Stimulated activated CD8-positive, alpha-beta memory T cell treated with anti-CD3 and anti-CD28 coated beads, Interleukin-4, amount 100 ng/mL, for 4 hours (primary cell): ENCODE measurements at places on chromosomes 7 and 10.

- DNase-seq, result no peak
Measured at GRCh38 chr10:132168571-132169030, 18.1 kb upstream of the DPYSL4 start.

- no peak for DNase-seq
Measured at GRCh38 chr10:71772832-71773220, 494 bp downstream of the VSIR start.

DNA sequence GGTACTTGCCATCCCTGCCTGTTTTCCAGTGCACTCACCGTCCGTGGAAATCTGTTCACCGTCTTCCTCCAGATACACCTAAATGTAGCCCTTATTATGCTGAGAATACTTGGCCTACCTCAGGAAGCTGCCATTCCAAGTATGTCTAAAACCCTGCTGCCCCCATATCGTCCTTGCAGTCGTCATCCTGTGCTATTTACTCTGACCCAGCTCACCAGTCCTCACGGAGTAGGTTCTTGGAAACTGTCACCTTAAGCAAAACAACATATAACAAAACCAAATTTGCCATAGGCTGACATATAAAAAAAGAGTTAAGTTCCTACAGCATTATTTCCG lies 880 bp upstream of the PIP4K2A start:
- no peak for DNase-seq

- DNase-seq, result no peak
Measured at GRCh38 chr7:100623951-100624824, 11.8 kb downstream of the MOSPD3 start.

- no peak for DNase-seq
Measured at GRCh38 chr7:42174391-42174912, 62.6 kb downstream of the GLI3 start.

DNA sequence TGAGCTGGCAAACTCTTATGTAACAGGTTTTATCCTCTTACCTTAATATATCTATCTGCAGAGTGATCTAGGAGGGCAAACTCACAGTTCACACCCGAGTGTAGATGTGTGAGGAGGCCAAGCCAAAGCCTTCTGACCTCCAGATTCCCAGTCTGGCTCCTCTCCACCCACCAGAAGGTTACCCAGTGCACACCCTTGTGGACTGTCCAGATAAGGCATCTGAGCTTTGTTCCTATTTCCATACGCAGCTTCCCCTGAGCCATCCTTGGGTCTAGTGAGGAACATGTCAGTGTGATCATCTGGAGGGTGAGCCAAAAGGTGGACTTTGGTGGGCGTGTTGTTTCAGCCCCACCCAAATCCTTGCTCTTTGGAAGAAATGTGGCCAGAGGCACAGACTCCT lies 203.0 kb upstream of the MEOX2 start:
- no peak for DNase-seq

- DNase-seq, result peak; percentile 19
Measured at GRCh38 chr7:98165827-98166667, 45.2 kb upstream of the BHLHA15 start.

GRCh38 chr10:105352827-105353226 lies 711.7 kb downstream of the SORCS3 start:
- no peak for DNase-seq

GRCh38 chr10:29370097-29371092 lies 81.5 kb downstream of the LYZL1 start:
- no peak for DNase-seq

GRCh38 chr7:112009081-112009480 lies 197.1 kb downstream of the DOCK4 start:
- no peak for DNase-seq

DNA sequence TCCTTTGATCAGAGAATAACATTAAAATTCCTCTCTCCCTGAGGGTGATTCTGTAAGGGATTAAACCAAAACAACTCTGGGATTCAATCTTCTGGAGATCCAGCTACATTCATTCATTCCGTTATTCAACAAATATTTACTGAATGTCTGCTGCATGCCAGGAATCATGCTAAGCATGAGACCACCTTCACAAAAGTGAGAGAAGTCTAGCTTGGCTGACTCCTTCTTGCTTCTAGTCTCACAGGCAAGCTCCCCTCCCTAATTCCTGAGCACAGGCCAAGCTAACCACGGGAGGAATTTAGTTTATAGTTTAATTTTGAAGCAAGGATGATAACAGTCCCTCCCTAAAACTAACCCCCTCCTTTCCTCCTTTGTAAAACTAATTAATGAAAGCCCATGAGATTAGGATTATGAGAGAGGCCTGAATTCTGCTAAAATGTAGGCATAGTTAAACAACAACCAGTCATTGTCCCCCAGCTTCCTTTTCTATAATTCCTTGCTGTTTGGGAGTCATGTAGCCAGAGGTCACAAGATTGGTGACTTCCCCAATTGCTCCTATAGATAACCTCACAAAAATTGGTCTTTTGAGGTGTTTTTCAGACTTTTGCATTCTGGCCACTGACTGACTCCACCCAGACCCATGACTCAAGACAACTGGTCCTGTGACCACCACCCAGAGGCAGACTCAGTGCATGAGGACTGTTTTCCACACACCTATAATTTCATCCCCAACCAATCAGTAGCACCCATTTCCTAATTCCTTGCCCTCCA lies 113.5 kb downstream of the ITGB8 start:
- no peak for DNase-seq

GRCh38 chr7:31106303-31107105 lies 54.4 kb downstream of the ADCYAP1R1 start:
- DNase-seq, result no peak
